NCI-H1417 treated with DMSO at 0.1 percent for 48 hours (cell line): ENCODE measurements at places on chromosomes 13 and 19.

DNA sequence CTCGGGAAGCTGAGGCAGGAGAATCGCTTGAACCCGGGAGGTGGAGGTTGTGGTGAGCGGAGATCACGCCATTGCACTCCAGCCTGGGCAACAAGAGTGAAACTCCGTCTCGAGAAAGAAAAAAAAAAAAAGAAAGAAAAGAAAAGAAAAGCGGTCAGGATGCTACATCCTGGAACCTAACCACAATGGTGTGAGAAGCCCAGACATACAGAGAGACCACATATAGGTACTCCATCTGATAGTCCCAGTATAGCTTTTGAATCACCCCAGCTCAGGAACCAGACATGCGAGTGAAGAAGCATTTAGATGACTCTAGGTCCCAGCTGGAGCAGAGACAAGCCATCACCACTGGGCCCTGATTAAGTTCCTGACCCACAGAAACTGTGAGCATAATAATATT, 3.2 kb downstream of the IFNL1 start:
- no peak for DNase-seq

GRCh38 chr19:12111176-12111575, 29.0 kb downstream of the ZNF20 start:
- no peak for DNase-seq

GRCh38 chr13:100436099-100436498, 152.5 kb downstream of the GGACT start:
- DNase-seq = no peak

GRCh38 chr19:45791744-45792469, 738 bp downstream of the DMWD start:
- DNase-seq = no peak

DNA sequence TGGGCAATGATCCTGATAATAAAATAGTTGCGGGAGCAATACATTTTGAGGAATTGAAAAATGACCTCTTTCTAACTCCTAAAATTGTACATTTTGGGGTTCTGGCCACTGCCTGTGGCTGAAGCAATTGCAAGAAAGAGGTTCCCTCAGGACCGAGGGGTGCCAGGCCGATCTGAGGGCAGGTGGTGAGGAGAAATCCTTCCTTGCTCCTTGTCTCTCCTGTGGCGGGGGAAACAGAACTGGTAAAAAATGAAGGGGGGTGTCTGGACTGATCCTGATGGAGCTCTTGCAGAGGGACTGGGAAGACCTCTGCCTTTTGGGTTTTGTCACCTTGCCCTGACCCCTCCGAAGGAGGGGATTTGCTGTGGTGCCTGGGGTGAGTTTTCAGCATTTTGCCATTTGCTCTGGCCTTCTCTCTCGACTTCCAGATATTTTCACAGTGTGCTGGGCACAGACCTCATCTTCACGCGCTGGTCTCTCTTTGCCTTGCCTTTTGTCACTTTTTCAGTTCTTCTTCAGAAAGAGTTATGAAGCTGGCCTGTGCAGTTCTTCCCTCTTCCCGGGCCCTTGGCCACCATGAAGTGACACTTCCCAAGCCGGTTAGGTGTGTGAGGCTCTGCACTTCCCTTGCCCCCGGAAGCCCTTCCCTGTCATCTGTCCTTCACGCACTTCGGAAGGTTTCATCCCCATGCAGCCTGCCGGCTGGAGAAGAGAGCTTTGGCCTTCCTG, 22.2 kb downstream of the NFIX start:
- DNase-seq = no peak

GRCh38 chr13:98020271-98020670, 66.8 kb downstream of the IPO5 start:
- DNase-seq = no peak

DNA sequence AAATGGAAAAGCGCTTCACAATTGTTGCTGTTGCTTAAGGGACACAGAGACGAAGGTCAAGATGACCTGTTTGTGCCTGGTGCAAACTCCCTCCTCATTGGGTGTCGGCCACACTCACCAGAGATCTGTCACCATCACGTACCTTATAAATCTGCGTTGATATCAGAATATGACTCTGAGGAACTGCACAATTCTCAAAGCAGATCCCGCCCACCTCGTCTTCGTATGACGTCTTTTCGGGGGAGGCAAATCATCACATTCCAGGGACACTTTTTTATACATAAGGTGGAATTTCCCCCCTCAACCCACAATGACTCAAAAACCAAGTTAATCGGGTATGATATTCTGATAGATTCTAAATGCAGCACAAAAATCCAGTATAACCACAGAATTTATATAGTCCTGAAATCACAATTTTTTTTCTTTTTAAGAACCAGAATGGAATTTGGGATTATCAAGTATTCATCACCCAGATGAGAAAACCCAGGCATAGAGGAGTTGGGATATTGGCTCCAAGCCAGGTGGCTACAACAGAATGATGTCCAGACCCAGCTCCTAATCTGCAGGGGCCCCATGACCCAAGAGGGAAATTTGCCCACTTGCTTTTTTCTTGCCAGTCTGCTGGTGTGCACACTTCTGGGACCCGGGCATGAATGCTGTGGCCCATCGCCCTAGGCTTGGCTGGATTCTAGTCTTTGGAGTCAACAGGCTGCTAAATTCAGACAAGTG, 50.6 kb upstream of the MTIF3 start:
- DNase-seq = no peak

DNA sequence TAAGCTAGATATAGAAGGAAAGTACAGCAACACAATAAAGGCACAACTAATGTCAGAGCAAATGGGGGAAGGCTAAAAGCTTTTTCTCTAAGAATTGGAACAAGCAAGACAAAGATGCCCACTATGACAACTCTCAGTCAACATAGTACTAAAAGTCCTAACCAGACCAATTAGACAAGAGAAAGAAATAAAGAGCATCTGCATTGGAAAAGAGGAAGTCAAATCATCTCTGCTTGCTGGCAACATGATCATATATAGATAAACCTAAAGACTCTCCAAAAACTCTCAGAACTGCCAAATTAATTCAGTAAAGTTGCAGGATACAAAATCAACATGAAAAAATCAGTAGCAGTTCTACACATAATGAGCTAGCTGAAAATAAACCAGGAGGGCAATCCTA, 542.0 kb downstream of the DIAPH3 start:
- no peak for DNase-seq

- no peak for DNase-seq
These were observed 43.7 kb upstream of the HMGB1 start for GRCh38 chr13:30509254-30510050.
